Lung (tissue), 17 donors: ENCODE measurements at places on chromosomes 4 and X. TPM values are rescaled to one million over a fixed set of nuclear protein-coding genes. Genes with fewer than 3 reads are reported as not detected.
A peak's percentile ranks its signal among the peaks of the same experiment; 100 is the strongest.

- no peaks in the 10 kb centered on the region for H3K27me3 ChIP-seq
- no peak for DNase-seq
- H3K4me3 ChIP-seq = no peak overlapping the region
- H3K27ac ChIP-seq = no peak overlapping the region
These were observed 24.4 kb downstream of the TRIM2 start for GRCh38 chr4:153228512-153229140.

DNA sequence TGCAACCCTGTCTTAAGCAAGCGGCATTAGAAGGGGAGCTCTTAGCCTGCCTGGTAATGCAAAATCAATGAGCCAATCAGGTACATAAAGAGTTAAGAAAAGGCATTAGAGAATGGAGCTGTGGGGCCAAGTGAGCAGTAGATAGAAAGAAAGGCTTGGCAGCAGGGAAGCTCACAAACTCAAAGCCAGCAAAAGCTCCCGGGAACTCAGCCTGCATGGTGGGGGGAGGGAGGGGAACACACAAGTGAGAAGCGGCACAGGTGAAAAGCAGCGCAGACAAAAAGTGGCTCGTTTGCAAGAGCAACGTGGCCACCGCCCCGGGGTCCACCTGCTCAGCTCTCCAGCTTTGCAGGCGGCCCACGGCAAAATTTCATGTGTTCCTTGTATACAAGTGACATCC is 818.5 kb downstream of the FAM133A start:
- DNase-seq = no peak
- H3K4me3 ChIP-seq = no peak overlapping the region
- H3K27me3 ChIP-seq = no peaks in the 10 kb centered on the region
- H3K4me1 ChIP-seq = no peaks in the 10 kb centered on the region
- H3K36me3 ChIP-seq = no peaks in the 10 kb centered on the region

DNA sequence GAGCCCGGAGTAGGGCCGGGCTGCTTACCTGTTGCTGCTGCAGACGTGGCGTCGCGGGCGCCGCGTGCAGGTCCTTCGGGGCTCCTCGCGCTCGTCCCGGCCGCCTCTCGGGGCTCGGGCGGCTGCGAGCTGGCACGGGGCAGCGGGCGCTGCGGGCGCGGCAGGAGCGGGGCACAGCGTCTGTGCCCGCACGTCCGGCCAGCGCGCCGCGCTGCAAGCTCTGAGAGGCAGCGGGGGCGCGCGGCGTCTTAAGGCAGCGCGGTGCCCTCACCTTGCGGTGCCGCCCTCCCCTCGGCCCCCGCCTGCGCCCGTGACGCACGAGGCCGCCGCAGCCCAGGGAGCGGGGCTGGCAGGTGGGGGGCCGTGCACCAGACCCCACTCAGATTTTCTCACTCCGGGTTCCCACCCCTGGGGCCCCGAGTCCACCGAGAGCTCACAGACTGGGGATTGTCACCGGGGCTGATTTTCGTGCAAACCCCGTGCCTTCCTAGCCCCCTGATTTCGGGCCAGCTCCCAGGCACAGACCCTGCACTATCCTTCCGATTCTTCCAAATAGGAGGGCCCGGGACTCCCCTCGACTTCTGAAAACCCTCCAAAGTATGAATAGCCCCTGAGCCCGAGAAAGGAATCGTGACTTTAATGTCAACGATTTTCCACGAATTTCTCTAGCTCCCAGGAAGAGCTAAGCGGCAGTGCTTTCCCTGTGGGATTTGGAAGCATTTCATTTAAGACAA is at the start of gene GPR101:
GPR101 (minus strand) TSS at position 222 of the 734 bp plus-strand sequence. CDS start 2,321 bp downstream, outside the sequence.
- no peak for DNase-seq
- H3K27me3 ChIP-seq = peaks cover 63% of the 10 kb centered on the region
- no peaks in the 10 kb centered on the region for H3K4me1 ChIP-seq
- H3K36me3 ChIP-seq = no peaks in the 10 kb centered on the region
- no peak within 1 kb of the TSS for H3K27ac ChIP-seq

- no peaks in the 10 kb centered on the region for H3K27me3 ChIP-seq
- peak overlapping the region; percentile 5 for H3K27ac ChIP-seq
- H3K4me1 ChIP-seq = no peaks in the 10 kb centered on the region
- H3K4me3 ChIP-seq = no peak overlapping the region
- H3K36me3 ChIP-seq = peaks cover 47% of the 10 kb centered on the region
- DNase-seq = no peak
These were observed 89.5 kb downstream of the CBR4 start for GRCh38 chr4:168920441-168921065.

DNA sequence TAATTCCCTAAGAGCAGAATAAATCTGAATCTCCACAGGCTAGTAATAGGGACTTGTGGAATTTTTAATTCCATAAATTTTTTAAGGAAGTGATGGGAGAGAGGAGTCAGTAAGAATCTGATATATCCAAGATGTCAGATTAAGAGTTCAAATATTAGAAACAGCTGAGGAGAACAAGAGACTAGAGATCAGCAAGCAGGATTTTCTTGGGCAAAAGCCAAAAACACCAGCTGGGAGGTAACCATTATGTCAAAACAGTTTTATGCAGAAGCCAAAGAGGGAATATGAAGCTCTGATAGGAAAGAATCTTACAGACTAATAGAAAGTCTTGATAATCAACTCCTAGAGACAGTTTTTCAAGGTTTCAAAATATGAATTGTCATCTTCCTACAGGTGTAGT is 72.2 kb upstream of the RBPJ start:
- peak; percentile 96 for DNase-seq
- H3K4me3 ChIP-seq = no peak overlapping the region
- H3K36me3 ChIP-seq = no peaks in the 10 kb centered on the region
- no peaks in the 10 kb centered on the region for H3K4me1 ChIP-seq

DNA sequence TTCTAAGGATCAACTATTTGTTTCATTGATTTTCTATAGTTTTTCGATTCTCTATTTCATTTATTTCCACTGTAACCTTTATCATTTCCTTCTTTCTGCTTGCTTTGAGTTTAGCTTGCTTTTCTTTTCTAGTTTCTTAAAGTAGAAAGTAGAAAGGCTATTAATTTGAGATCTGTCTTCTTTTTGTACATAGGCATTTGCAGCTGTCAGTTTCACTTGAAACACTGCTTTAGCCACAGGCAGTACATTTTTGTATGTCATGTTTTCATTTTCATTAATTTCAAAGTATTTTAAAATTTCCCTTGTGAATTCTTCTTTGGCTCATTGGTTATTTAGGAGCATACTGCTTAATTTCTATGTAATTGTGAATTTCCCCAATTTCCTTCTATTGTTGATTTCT is 152.2 kb downstream of the SH3KBP1 start:
- no peaks in the 10 kb centered on the region for H3K27me3 ChIP-seq
- H3K4me1 ChIP-seq = no peaks in the 10 kb centered on the region
- no peak overlapping the region for H3K27ac ChIP-seq
- H3K4me3 ChIP-seq = no peak overlapping the region
- H3K36me3 ChIP-seq = no peaks in the 10 kb centered on the region

- no peaks in the 10 kb centered on the region for H3K4me1 ChIP-seq
- no peak for DNase-seq
- no peak overlapping the region for H3K4me3 ChIP-seq
- no peaks in the 10 kb centered on the region for H3K36me3 ChIP-seq
- no peak overlapping the region for H3K27ac ChIP-seq
These were observed 775.2 kb upstream of the POU3F4 start for GRCh38 chrX:82732861-82733260.

- no peak overlapping the region for H3K27ac ChIP-seq
- H3K36me3 ChIP-seq = no peaks in the 10 kb centered on the region
- H3K4me1 ChIP-seq = no peaks in the 10 kb centered on the region
- no peak for DNase-seq
- H3K27me3 ChIP-seq = no peaks in the 10 kb centered on the region
These were observed 48.4 kb downstream of the KIF4A start for GRCh38 chrX:70338290-70338689.

- peak; percentile 12 for DNase-seq
- H3K27me3 ChIP-seq = no peaks in the 10 kb centered on the region
- H3K27ac ChIP-seq = no peak overlapping the region
- no peaks in the 10 kb centered on the region for H3K36me3 ChIP-seq
- no peak overlapping the region for H3K4me3 ChIP-seq
These were observed 82.5 kb upstream of the LCORL start for GRCh38 chr4:18103876-18104605.

DNA sequence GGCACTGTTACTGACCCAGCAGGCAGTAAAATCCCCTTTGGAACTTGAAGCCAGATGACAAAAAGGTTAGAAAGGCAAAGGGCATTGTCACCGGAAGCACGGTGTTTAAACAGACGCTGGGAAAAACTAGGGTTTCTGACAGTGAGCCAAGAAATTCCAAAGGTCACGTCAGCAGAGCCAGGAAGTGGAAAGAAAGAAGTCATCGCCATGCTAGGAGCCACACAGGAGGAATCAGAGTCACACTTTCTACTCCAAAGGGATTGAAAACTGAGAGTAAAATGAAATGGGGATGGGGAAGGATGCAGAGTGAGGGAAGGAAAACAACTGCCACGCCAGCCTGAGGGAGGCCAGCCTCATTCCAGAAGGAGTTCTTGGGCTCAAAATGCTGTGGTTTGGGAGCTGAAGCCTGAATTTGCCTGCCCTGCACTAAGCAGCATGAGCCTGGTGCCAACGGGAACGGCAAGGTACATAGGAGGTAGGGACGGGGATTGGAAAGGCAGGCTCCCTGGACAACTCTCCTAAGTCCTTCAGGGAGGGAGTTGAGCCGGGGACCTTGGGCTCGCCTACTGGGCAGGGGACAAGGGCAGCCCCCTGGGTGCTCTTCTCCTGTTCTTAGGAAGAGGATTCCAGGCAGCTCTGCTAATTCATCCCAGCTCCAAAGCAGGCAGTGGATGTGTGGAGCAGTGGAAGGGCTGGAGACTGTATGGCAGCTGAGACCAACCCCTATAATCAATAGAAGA is 66.8 kb downstream of the SOWAHB start:
- peak; percentile 81 for DNase-seq
- H3K27ac ChIP-seq = no peak overlapping the region
- no peaks in the 10 kb centered on the region for H3K36me3 ChIP-seq
- no peaks in the 10 kb centered on the region for H3K27me3 ChIP-seq
- H3K4me1 ChIP-seq = peaks cover 19% of the 10 kb centered on the region

DNA sequence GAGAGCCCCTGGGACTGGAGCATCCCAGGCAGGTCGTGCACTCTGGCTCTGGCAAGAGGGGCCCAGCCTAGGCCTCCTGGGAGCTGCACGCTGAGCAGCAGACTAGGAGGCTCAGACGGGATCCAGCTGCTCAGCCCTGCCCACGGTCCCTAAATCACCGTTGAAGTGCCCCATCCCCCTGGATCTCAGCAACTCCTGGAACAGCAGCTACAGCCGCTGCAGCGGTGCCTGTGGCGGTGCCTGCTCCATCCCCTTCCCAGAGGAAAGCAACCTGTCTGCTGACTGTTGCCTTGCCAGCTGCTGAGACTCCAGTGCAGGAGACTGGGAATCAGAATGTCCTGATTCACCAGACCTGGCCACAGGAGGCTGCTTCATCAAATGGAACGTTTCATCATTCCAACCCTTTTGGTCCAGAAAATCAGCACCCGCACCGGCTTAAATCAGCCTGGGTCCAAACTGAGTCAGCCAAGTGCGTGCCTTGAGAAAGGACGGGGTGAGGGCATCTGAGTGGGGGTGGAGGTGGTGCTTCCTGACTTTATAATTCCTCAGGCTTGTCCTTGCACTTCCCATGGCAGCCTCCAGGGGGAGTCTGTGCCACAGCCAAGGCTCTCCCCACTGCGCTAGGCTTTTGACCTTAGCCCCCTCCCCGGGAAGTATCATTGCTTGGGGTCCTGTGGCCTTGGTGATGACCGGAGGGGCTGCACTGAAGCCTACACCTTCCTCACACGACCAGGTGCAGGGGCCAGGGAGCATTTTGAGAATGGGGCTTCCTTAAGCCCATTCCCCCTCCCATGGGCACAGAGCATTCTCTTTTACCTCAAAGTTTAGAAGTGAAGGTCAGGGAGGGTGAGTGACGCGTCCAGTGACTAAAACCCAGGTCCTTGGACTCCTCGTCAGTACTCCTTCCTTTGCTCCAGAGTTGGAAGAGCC is 6.5 kb downstream of the ZNF185 start:
- H3K27me3 ChIP-seq = no peaks in the 10 kb centered on the region
- peak; percentile 73 for DNase-seq
- H3K27ac ChIP-seq = no peak overlapping the region
- no peaks in the 10 kb centered on the region for H3K4me1 ChIP-seq

- H3K27me3 ChIP-seq = no peaks in the 10 kb centered on the region
- peaks cover 9% of the 10 kb centered on the region for H3K4me1 ChIP-seq
- DNase-seq = peak; percentile 69
- H3K27ac ChIP-seq = no peak overlapping the region
- H3K36me3 ChIP-seq = no peaks in the 10 kb centered on the region
These were observed 39.5 kb downstream of the TMEM154 start for GRCh38 chr4:152640058-152640921.

DNA sequence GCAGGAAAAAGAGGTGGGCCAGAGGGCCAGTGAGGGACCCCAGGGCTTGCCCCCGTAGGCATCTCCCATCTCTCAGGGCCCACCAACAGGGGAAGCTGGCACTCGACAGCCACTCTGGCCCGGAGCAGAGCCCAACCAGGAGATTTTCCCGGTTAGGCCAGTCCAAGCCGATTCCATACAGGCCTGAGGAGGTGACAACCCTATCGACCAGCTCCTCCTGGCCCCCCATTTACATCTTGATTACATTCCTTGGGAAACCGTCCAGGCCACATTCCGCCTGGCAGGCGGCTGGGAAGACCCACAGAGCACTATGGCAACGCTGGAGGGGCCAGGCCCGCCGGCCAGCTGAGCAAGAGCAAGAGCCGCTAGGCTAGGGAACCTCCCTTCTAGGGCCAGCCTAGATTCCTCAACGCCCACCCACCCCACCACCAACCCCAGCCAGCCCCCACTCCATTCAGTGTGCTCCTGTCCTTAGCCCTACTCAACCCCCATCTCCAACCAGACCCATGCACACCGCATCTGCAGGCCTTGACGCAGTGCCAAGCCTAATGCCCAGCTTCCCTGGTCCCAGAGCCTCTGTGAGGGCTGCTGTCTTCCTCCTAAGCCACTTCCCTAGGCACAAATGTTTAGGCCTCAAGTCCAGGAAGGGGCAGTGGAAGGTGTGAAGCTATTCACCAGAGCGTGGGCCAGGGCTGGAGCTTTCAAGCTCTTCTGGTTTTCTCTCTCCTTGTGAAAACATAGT is 161.2 kb downstream of the EFNB1 start:
- H3K4me1 ChIP-seq = peaks cover 36% of the 10 kb centered on the region
- H3K4me3 ChIP-seq = no peak overlapping the region
- no peak overlapping the region for H3K27ac ChIP-seq
- peak; percentile 94 for DNase-seq

DNA sequence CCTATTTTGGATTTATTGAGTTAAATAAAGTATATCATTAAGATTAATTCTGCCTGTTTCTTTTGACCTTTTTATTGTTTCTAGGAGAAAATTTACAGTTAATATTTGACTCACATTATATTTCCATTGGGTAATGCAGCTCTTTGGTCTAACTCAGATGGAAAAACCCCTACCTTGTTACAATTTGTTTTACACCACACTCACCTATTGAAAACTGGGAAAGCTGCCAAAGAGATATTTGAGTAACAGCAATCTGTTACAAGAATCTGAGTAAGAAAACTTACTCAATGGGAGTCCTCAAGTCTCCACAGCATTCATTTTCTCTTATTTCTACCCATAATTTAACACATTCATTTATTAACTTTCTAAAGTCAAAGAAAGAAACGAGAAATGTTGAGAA is 108.0 kb upstream of the TLL1 start:
- H3K4me1 ChIP-seq = no peaks in the 10 kb centered on the region
- no peak overlapping the region for H3K4me3 ChIP-seq
- peak; percentile 88 for DNase-seq
- no peaks in the 10 kb centered on the region for H3K27me3 ChIP-seq
- H3K36me3 ChIP-seq = no peaks in the 10 kb centered on the region

The GPC3 gene
- total RNA-seq = 56.0 TPM

GRCh38 chrX:103175944-103176753 is 38.8 kb upstream of the BEX4 start:
- peak; percentile 58 for DNase-seq
- H3K4me1 ChIP-seq = no peaks in the 10 kb centered on the region
- H3K27ac ChIP-seq = no peak overlapping the region

- H3K27ac ChIP-seq = no peak overlapping the region
- H3K27me3 ChIP-seq = no peaks in the 10 kb centered on the region
- DNase-seq = no peak
- no peak overlapping the region for H3K4me3 ChIP-seq
- peaks cover 3% of the 10 kb centered on the region for H3K4me1 ChIP-seq
These were observed 61.8 kb downstream of the HMGB2 start for GRCh38 chr4:173272314-173272713.
